ENCODE measurements at places on chromosomes 3 and 15.

DNA sequence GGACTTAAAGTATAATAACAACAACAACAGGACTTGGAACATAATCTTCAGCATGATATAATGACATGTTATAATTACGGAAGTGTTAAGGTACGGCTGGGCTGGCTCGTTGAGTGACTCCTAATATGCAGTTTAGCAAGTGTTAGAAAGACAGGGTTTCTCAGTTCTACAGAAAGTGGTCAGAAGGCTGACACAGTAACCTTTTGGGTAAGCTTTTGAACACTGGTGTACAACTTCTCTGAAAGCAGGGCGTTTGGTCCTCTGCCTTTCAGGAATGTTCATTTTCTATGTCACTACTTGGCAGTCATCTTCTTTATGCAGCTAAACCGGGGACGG, 133.3 kb upstream of the SLC2A2 start:
- DNase-seq, result no peak

DNA sequence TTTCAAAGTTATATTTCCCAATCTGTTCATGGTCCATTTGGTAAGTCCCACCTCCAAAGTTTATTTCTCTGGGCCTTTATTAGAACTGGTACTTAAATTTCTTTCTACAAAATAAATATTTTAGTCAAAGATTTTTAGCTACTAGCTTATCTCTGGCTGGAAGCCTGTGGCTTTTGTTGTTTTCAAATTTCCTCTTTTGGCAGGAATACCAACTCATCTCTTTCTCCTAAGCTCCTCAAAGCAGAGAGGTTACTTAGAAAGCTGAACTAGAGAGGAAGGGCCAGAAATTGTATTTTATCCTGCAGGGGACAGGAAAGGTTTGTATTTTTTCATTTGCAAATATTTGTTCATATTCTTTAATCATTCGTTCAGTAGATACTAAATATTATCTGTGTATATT, 227.8 kb downstream of the TBL1XR1 start:
- DNase-seq, result no peak

- DNase-seq, result no peak
These were observed 45.6 kb downstream of the CMC1 start for GRCh38 chr3:28287046-28287445.

GRCh38 chr3:162141272-162141791, 644.7 kb downstream of the OTOL1 start:
- no peak for DNase-seq

All from upper lobe of right lung (tissue), 1 donor.